ENCODE measurements at places on chromosomes 11 and 22. TPM values are rescaled to one million over a fixed set of nuclear protein-coding genes. Genes with fewer than 3 reads are reported as not detected.

Gene FGF4
- not detected for total RNA-seq

Gene PTPRCAP
- total RNA-seq = 1.0 TPM

Gene TMPRSS5
- total RNA-seq = 1.3 TPM

Gene JHY
- total RNA-seq = 2.6 TPM

Gene TTC36
- total RNA-seq = 0.30 TPM

Gene APLNR
- 15.4 TPM for total RNA-seq

Gene SPON1
- total RNA-seq = 3.0 TPM

Gene THAP7
- total RNA-seq = 19.4 TPM

Gene LRRC55
- total RNA-seq = 0.13 TPM

Gene CD248
- 15.7 TPM for total RNA-seq

Gene OR51I1
- total RNA-seq = not detected

Gene GLB1L3
- not detected for total RNA-seq

Gene DGCR6L
- total RNA-seq = 45.1 TPM

Gene INPP5J
- total RNA-seq = 15.4 TPM

Gene P2RY2
- total RNA-seq = 22.5 TPM

Gene SAA4
- not detected for total RNA-seq
